ENCODE measurements at places on chromosomes 12 and 14. TPM values are rescaled to one million over a fixed set of nuclear protein-coding genes. Genes with fewer than 3 reads are reported as not detected.

The LTBP2 gene
- total RNA-seq: 91.1 TPM

The TTLL5 gene
- 66.6 TPM for total RNA-seq

The LRRC43 gene
- 2.3 TPM for total RNA-seq

The DACT1 gene
- 9.8 TPM for total RNA-seq

The DPF3 gene
- total RNA-seq: 0.32 TPM

The PDZRN4 gene
- total RNA-seq: 0.98 TPM

The TPPP2 gene
- not detected for total RNA-seq

The NAA30 gene
- 15.1 TPM for total RNA-seq

The FAM234B gene
- total RNA-seq: 16.4 TPM

The FAM181A gene
- not detected for total RNA-seq

- no peaks in the 10 kb centered on the region for H3K36me3 ChIP-seq
- no peak overlapping the region for H3K4me3 ChIP-seq
- no peak overlapping the region for H3K27ac ChIP-seq
Observed at GRCh38 chr14:61647704-61648103, 47.6 kb upstream of the HIF1A start.

GRCh38 chr14:100421756-100422470, 98.8 kb downstream of the SLC25A47 start:
- no peaks in the 10 kb centered on the region for H3K36me3 ChIP-seq
- DNase-seq: no peak
- no peaks in the 10 kb centered on the region for H3K4me1 ChIP-seq
- no peaks in the 10 kb centered on the region for H3K27me3 ChIP-seq
- H3K4me3 ChIP-seq: no peak overlapping the region

- H3K4me1 ChIP-seq: no peaks in the 10 kb centered on the region
- H3K4me3 ChIP-seq: peak overlapping the region; percentile 61
- peaks cover 64% of the 10 kb centered on the region for H3K27me3 ChIP-seq
- DNase-seq: no peak
- H3K27ac ChIP-seq: peak overlapping the region; percentile 88
Observed at GRCh38 chr14:94770251-94770749, 387 bp upstream of the GSC start.

GRCh38 chr14:31320922-31321766, 99.2 kb downstream of the HEATR5A start:
- H3K4me3 ChIP-seq: no peak overlapping the region
- no peak overlapping the region for H3K27ac ChIP-seq
- DNase-seq: no peak
- H3K27me3 ChIP-seq: no peaks in the 10 kb centered on the region
- H3K36me3 ChIP-seq: no peaks in the 10 kb centered on the region

- no peak overlapping the region for H3K27ac ChIP-seq
- no peak for DNase-seq
- H3K27me3 ChIP-seq: no peaks in the 10 kb centered on the region
- no peaks in the 10 kb centered on the region for H3K36me3 ChIP-seq
Observed at GRCh38 chr14:57209561-57209960, 59.1 kb downstream of the EXOC5 start.

- H3K4me1 ChIP-seq: no peaks in the 10 kb centered on the region
- DNase-seq: no peak
- H3K27ac ChIP-seq: no peak overlapping the region
- H3K36me3 ChIP-seq: no peaks in the 10 kb centered on the region
Observed at GRCh38 chr12:121304306-121304705, 7.8 kb upstream of the CAMKK2 start.

DNA sequence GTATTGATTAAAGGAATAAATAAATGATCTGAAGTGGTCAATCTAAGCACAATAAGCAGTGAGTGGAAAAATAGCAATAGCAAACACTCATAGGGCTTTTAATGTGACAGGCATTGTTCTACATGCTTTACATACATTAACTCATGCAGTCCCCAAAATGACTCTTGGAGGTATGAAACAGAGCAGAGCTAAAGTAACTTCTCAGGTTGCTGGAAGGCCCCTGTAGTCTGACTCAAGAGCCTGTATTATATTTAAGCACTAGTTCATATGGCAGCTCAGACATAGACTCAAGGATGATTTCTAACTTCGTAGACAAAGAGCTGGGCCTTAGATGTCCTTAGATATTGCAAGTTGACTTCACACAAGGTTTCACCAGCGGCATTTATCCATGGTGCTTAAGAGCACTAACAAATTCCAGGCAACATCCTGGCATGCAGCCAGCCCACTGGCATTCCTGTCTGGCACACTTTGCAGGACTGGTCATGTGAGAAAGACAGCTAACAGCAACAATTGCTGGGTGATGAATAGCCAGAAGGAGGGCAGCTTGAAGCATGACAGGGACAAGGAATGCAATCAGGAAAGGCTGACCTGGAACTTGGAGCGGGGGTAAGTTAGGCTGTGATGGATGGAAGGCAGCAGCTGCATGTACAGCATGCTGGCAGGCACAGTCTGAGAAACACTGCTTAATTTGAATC, 22.9 kb upstream of the KTN1 start:
- H3K4me1 ChIP-seq: peaks cover 4% of the 10 kb centered on the region
- no peak overlapping the region for H3K4me3 ChIP-seq
- DNase-seq: peak; percentile 93
- H3K27me3 ChIP-seq: no peaks in the 10 kb centered on the region

DNA sequence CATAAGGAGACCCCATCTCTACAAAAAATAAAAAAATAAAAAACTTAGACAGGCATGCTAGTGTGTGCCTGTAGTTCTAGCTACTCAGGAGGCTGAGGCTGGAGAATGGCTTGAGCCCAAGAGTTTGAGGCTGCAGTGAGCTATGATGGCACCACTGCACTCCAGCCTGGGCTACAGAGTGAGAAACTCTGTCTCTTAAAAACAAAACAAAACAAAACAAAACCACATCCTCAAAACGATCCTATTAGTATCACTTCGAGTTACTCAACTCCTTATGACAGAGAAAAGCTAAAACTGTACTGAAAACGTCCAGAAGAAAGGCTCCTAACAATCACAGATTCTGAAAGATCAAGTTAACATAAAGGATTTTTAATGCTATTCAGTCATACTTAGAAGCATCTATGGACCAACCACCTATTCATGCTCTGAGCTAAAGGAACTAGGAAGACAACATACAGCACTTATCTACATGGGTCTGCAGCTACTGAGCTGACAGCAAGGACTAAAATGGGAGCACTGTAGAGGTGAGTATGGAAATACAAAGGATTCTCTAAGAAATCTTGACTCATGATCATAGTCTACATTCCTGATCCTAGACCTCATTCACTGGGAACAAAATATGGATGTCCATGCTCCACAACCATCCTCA, 75.3 kb upstream of the DUSP6 start:
- H3K27me3 ChIP-seq: no peaks in the 10 kb centered on the region
- no peak for DNase-seq
- H3K27ac ChIP-seq: no peak overlapping the region

GRCh38 chr14:53638966-53639365, 317.7 kb downstream of the BMP4 start:
- no peak for DNase-seq
- no peak overlapping the region for H3K27ac ChIP-seq
- no peaks in the 10 kb centered on the region for H3K27me3 ChIP-seq
- no peaks in the 10 kb centered on the region for H3K4me1 ChIP-seq

DNA sequence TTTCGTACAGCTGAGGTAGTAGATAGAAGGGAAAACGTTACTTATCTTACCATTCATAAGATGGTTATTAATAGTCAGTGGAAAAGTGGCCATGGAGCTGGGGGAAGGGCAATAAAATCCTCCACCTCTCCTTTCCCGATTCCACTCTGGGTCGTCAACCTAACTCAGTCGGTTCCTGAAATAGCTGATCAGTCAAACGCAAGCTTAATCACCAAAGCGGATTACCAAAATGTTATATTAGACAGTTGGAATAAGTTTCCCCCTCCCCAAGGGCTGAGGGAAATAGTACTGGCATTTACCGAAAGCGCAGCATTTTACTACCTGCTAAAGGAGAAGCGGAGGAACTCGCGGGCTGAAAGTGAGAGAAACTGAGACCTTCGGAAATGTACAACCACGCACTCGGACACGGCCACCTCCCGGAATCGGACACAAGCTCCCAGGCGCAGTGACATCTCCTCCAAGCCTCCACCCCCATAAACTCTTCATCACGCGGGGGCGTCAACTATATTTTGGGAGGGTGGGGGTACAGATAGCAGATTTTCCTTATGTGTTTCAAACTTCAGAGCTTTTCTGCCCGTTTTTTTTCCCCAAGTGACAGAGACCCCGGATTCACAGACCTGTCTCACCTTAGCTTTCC, 1.2 kb downstream of the PPM1H start:
- H3K27me3 ChIP-seq: no peaks in the 10 kb centered on the region
- no peaks in the 10 kb centered on the region for H3K4me1 ChIP-seq
- DNase-seq: no peak
- peak overlapping the region; percentile 9 for H3K27ac ChIP-seq
- H3K36me3 ChIP-seq: no peaks in the 10 kb centered on the region

DNA sequence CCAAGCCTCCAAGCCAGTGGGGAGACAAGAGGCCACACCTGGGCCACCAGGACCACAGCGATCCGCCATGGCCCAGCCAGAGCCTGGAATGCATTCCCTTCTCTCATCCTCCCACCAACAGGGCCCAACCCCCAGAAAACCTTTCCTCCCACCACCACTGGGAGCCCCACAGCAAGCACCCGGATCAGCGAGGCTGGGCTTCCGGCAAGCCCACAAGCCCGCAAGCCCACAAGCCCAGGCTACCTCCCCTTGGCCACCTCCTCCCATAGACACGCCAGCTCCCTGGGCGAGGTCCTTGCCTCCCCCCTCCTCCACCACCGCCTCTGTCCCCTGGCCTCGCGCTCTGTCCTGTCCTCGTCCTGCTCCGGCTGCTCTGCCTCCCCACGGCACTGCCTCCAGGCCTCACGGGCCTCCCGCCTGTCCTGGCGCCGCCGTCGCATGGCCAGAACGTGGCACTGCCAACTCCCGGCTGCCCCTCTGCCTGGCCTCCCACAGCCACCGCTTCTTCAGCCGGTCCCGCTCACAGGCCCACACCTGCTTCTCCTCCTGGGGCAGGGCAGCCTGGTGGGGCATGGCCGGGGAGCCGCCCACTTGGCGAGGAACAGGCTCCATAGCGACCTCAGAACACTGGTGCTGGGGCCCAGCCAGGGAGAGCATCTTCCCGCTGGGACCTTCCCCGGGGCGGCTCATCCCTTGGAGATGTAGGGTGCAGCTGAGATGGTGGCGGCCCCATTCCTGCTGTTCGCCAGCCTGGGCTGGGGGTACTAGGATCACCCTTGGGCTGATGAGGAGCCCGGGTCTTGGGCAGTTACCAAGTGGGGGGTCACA, 5.6 kb downstream of the CDK2AP1 start:
- peak overlapping the region; percentile 87 for H3K27ac ChIP-seq
- H3K4me3 ChIP-seq: no peak overlapping the region

Data from breast epithelium (tissue), 4 donors.